ENCODE measurements at places on chromosomes 16 and 17. TPM values are rescaled to one million over a fixed set of nuclear protein-coding genes. Genes with fewer than 3 reads are reported as not detected.

GRCh38 chr16:10579965-10580882, at the start of gene EMP2:
Gene EMP2 (minus strand): TSS chr16:10580598. CDS start chr16:10547617, 32,981 bp downstream.
- peak within 1 kb of the TSS; percentile 83 for H3K4me3 ChIP-seq
- peaks cover 47% of the 10 kb centered on the region for H3K4me1 ChIP-seq
- peak within 1 kb of the TSS; percentile 88 for H3K27ac ChIP-seq

The PCGF2 gene
- total RNA-seq, result 64.6 TPM

The GALNS gene
- 44.6 TPM for total RNA-seq

DNA sequence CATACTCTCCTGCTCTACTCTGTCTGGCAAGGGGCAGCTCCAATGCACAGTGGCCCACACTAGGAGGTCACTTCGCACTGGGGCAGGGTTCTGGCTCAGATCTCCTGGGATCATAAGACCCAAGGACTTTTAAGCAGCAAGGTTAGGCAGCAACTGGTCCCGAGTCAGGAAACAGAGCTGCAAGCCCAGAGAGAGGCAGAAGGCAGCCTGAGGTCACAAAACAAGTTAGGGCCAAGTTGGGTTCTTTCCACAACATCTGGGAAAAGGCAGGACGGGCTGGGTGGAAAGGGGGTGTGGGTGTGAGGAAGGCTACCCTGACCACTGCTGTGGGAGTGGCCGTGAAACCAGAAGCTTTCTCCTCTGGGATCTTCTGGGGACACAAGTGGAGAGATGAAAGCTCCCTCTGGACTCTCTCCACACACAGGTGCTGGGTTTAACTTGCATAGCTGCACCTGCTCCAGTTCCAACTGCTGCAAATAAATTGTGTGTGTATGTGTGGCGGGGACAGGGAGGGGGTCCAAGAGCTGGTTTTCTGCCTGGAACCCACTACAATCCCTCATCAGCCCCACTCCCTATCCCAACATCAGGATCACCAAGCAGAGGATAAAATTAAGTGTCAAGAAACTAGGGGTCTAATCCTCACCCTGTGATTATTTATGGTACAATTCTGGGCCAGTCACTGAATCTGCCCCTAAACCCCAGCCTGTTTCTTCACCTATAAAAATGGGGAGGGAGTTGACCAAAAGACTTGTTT, 8.0 kb upstream of the TSPOAP1 start:
- no peaks in the 10 kb centered on the region for H3K27me3 ChIP-seq
- peaks cover 17% of the 10 kb centered on the region for H3K4me1 ChIP-seq
- H3K4me3 ChIP-seq, result no peak overlapping the region
